ENCODE measurements at places on chromosomes 4 and X.
A peak's percentile ranks its signal among the peaks of the same experiment; 100 is the strongest.

DNA sequence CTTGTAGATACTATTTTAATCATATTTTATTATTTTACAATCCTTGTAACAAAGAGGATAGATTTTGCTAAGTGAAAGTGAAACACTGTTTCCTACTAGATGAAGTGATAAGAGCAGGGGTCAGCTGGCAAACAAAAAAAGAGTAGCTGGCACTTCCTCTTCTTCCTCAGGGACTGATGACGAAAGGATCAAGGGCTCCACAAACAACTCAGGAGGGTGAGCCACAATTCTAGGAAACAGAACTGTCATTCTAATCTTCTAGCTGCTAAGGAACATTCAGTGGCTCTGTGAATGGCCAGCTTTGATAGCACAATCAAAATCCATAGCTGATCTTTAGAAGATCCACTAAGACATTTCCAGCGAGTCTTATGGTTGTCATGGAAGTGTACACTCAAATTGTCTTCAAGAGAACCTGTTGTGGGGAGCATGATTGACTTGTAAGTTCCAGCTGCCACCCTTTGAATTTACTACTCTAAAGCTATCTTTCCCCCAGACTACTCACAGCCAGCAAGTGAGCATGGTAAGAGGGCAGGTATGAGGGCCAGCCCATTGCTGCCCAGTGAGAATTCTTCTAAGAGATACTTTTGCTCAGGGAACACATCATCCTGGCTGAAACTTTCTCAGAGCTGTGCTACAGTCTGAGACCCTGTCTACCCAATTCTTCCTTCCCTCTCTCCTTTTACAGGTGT is 275.7 kb upstream of the RASGEF1B start:
- DNase-seq, result no peak

DNA sequence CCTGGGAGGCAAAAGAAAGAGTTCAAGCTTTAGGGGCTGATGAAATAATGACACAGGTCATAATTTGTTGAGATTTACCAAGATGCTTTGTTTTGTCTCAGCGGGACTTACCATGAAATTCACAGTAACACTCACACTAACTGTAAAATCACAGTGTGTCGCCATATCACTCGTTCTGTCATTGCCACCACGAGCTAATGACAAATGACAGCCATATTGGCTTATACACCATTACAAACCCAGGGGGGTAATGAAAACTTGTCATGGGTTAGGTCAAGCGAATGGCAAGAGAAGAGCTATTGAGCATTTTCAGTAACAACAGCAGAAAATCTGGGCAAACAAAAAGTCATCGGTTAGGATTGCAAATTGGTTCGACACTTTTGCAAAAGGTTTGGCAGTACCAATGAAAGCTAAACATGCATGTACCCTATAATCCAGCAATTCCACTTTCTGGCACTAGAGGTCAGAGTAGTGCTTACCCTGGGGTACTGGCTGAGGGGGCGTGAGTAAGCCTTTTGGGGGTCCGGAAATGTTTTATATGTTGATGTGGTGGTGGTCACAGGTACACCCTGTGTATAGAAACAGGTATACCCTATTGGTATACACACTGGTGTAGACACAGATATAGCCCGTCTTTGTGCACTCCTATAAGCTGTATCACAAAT is 83.9 kb upstream of the RAI2 start:
- DNase-seq, result no peak

GRCh38 chr4:114479595-114479994 is 119.0 kb upstream of the UGT8 start:
- DNase-seq, result no peak

DNA sequence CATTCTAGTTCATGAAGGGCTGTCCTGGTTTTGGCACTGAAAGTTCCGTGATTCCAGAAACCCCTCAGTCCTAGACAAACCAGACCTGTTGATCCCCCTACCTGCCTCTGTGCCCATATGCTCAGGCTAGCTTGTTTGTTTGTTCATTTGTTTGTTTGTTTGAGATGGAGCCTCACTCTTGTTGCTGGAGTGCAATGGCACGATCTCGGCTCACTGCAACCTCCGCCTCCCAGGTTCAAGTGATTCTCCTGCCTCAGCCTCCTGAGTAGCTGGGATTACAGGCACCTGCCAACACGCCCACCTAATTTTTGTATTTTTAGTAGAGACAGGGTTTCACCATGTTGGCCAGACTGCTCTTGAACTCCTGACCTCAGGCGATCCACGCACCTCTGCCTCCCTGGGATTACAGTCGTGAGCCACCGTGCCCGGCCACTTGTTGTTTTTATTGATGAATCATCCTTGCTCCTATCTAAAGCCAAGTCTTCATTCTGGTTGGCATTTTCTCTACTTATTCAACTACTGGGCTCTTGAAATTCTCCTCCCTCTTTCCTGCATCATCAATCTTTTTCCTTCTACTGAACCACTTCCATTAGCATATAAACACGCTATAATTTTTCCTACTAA is 86.3 kb upstream of the BMP2K start:
- no peak for DNase-seq

DNA sequence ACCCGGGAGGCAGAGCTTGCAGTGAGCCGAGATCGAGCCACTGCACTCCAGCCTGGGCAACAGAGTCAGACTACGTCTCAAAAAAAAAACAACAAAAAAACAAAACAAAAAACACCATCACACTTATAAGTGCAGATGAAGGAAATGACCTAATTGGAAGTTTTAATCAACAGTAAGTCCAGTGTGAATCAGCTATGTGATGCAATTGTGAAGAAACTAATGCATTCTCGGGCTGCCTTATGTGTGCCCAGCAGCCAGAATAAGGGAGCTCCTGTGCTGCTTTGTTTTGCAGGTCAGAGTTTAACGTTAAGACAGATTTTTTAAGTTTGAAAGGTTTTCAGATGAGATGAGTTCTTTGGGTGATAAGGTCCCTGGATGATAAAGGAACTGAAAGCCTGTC is 10.8 kb downstream of the DAPP1 start:
- DNase-seq, result no peak

- no peak for DNase-seq
Measured at GRCh38 chr4:133982533-133983224, 218.9 kb downstream of the PABPC4L start.

GRCh38 chr4:34417160-34417559 is 1827.2 kb downstream of the ARAP2 start:
- DNase-seq, result no peak

DNA sequence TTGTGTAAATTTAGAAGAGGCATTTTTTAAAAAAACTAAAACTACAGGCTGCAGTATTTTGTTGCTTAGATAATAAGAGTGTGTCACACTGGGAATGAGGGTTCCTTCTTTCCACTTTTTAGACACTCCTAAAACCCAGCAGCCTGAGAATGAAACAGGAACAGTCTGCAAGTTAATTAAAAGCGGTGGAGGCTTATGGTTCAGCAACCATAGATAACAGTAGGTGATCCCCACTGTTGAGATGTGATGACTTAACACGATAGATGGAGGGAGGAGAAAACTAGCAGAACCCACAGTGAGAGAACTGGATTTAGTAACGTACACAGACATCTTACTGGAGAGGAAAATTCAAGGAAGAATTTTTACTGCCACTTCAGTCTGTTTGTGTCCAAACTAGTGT is 767.3 kb downstream of the C4orf33 start:
- DNase-seq, result no peak

- no peak for DNase-seq
Measured at GRCh38 chr4:77930876-77931275, 68.2 kb downstream of the MRPL1 start.

DNA sequence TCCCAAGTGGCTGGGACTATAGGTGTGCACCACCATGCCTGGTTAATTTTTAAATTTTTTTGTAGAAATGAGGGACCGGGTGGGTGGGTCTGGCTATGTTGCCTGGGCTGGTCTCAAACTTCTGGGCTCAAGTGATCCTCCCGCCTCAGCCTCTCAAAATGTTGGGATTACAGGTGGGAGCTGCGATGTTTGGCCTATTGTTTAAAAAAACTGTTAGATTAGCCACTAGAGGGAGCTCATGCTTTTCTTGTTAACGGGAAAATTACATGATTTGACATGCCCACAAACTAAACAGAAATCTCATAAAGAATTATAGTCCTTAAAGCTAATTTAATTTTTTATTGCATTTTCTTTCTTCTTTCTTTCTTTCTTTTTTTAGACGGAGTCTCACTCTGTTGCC is 5.0 kb upstream of the SDAD1 start:
- DNase-seq, result no peak

- no peak for DNase-seq
Measured at GRCh38 chr4:113582737-113583136, 178.8 kb downstream of the CAMK2D start.

- DNase-seq, result peak; percentile 61
Measured at GRCh38 chr4:140049849-140050637, 103.9 kb downstream of the MAML3 start.

DNA sequence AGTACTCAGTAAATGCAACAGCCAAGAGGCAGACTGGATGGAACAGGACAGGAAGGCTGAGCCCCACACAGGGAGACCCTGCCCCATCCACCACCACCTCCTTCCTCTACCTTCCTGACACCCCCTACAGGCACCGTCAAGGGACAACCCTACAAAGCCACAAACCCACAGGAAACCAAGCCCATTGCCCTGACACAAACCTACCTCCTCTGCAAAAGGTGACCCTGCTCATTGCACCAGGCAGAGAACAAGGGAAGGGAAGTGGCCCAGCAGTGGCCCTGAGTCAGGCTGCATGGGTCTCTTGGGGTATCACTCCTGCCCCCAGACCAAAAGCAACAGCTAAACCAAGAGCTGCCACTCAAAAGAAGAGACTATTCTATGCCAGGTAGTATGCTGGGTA is 21.0 kb downstream of the JAKMIP1 start:
- no peak for DNase-seq

- no peak for DNase-seq
Measured at GRCh38 chr4:101102114-101102742, 245.1 kb downstream of the PPP3CA start.

- DNase-seq, result no peak
Measured at GRCh38 chr4:94304365-94304971, 38.2 kb downstream of the HPGDS start.

DNA sequence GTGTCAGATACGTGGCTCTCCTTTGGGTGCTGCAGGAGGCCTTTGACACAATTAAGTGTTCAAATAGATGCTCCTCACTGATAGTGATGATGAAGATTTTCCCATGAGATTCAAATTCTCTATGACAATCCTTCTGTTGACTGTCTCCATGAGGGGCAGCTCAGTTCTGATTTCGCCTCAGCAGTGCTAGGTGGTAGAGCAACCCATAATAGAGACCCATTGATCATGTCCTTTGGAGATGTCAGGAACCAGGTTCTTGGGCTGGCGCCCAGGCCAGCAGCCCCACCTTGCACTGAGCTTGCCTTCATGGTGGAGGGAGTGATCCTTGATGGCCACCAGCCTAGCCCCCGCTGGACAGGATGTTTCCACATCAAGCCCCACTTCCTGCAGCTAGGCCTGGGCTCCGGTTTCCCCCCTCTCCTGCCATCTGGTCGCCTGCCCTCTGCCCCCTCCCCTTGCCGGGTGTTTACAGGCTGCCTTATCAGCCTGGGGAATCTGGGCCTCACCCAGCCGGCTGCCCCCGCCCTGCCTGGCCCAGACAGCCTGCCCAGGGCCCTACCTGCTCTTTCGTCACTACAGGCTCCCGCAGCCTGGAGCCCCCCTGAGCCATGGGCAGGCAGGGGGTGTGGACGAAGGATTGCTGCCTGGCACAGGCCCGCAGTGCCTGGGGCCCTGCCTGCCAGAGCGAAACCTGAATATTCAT is 12.6 kb downstream of the ELF4 start:
- DNase-seq, result peak; percentile 16

GRCh38 chr4:145041378-145041777 is 56.6 kb downstream of the ANAPC10 start:
- no peak for DNase-seq

GRCh38 chrX:809081-809480 is 178.5 kb downstream of the SHOX start:
- no peak for DNase-seq

DNA sequence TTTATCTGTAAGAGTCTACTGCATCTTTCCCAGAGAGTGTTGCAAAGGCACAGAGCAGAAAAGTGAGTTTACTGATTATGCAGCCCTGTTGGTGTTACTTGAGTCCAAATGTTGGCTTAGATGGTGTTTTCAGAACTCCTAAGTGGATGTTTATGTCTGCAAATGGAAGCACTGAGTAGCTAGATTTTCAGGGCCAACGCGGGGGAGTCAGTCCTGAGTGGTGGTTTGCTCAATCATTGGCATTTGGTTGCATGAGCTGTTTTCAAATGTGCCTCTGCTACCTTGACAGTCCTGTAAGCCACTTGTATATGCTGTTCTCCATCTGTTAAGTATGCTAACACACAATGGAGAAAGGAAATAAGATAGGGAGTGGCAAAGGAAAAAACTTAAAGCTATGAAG is 45.4 kb downstream of the MAMLD1 start:
- DNase-seq, result no peak

DNA sequence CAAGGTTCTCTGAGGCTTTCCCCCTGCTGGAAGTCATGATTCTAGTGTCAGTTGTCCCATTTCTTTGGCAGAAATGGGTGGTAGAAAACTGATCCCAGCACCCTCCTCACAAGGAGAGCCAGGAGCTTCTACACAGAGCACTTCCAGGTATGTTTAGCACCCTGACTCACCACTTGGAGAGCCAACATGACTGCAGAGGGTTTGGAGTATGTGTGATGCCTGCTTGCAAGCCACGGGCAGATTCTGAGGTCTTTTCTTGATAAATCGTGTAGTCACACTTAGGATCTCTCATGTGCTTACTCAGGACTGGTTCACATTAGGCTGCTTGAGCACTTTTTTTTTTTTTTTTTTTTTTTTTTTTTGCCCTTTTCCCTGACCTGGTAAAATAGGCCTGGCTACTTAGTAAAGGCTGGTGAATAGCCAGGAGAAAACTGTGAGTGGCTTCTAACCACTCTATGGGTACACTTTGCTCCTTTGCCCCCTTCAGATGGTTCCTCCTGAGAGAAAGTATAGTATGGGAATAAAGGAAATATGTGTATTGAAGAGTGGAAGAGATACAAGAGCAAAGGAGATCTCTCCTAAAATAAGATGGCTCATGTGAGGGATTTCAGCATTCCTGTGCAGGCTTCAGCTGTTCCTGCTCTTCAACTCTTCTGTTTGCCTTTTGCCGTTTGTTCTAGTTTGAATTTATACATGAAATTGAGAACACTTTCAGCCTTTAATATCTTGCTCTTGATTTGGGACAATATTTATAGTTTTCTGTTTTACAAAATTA is 103.6 kb downstream of the EMCN start:
- DNase-seq, result no peak

GRCh38 chrX:147890756-147891155 is 21.0 kb upstream of the FMR1 start:
- DNase-seq, result no peak

DNA sequence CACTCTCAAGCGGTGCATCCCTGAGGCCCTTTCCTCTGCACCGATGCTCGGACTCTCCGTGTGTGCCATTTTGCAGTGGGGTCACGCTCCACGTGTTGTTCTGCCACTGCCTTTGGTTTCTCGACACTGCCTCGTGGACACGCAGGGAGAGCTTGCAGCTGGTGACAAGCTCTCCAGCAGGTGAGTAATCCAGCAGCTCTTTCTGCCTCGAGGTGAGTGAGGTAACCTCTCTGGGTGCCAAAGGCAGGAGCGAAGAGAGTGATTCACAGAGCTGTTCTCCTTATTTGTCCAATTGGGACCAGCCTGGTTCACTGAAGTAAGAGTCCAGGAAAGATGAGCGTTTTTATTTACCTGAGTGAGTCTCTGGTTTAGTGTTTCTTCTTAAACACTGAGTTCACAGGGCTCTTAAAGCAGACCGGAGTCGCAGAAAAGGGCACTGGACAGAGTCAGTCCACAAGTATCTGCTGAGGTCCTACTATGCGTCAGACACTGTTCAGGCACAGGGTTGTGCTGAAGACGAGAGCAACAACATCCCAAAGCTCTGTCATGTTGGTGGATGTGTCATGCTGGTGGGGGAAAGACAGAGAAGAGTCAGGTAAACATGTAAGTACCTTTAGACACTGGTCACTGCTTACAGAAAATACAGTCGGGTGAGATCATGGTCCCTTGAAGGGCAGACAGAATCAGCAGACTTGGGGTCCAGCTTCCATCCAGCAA is 61.8 kb downstream of the FHDC1 start:
- no peak for DNase-seq
